ENCODE measurements at places on chromosomes 12 and 14.

GRCh38 chr12:111443086-111443485, 37.4 kb downstream of the SH2B3 start:
- DNase-seq = no peak

- DNase-seq = no peak
Observed at GRCh38 chr14:96445844-96446710, 54.1 kb downstream of the AK7 start.

DNA sequence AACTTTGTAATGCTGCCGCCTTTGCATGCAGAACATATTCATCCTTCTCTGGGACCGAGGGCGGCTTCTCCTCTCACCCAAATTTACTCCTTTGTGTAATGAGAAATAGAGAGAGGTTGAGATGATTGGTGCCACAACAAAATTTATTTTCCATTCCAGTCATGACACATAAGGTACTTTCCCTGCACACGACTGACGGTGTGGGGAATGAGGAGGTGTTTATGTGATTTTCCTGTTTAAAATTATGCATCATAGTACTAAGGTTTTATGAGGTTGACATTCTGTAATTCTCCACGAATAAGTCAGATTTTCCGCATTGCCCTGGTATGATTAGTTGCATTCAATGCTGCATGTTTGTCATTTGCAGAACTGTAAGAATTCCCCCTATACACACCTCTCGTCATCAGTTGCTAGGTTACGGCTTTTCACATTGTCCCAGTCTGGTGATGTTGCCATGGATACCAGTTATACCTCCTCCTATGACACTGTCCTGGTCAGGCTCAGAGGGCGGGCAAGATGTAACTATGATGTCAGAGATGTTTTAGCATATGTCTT, 23.1 kb downstream of the BICDL1 start:
- DNase-seq = no peak

- DNase-seq = no peak
Observed at GRCh38 chr14:93332397-93332852, 411 bp downstream of the BTBD7 start.

- no peak for DNase-seq
Observed at GRCh38 chr12:15613981-15614380, 175.2 kb downstream of the EPS8 start.

GRCh38 chr12:116545936-116546335, 13.2 kb upstream of the MAP1LC3B2 start:
- DNase-seq = no peak

DNA sequence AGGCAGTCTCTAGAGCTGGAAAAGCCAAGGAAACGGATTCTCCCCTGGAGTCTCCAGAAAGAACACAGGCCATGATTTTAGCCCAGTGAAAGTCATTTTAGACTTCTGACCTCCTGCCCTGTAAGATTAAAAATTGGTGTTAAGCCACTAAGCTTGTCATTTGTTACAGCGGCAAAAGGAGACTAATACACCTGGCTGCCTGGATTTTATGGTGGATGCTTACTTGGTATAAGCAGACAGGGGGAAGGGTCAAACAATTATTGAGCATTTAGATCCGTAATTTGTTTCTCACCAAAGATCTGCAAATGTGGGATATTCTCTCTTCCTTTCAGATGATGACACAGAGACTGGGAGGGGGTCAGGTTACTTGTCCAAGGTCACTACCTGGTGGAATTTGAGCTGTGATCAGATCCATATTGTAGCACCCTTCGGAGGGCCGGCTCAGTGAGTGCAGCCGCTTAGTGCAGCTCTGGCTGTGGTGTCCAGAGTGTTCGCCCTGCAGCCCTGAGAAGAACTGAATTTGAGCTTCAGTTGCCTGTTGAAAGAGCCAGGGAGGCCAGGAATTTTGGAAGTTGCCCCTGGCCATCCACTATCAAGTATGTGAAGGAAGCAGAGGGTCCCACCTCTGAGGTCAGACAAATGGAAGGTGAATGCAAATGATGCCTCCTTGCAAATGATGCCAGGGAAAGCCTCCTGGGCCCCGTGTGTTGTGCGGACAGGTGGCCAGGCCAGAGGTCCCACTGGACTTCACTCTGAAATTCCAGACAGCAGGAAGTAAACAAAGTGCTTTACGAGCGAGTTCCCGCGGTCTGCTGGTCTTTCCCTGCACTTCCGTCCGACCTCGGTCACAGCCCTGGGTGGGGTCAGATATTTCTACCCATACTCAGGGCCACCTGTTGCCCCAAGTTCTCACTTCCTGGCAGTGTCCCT, 15.1 kb downstream of the GLRX5 start:
- DNase-seq = no peak

DNA sequence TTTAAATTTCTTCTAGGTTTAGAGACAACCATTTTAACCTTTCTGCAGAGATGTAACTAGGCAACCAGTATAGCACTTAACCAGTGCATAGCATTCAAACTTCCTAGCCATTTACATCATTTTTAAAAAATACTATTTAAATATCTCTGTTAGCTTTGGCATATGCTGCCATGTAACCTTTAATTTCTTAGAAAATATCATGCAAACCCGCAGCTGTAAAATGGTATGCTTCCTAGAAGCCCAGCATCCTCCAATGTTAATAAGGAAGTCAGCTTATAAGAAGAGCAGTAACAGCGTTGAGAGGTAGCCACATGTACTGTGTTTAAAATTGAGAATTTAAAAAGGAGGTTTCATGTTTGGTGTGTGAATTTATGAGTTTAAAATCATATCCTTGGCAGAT, 22.8 kb downstream of the GNG2 start:
- no peak for DNase-seq

DNA sequence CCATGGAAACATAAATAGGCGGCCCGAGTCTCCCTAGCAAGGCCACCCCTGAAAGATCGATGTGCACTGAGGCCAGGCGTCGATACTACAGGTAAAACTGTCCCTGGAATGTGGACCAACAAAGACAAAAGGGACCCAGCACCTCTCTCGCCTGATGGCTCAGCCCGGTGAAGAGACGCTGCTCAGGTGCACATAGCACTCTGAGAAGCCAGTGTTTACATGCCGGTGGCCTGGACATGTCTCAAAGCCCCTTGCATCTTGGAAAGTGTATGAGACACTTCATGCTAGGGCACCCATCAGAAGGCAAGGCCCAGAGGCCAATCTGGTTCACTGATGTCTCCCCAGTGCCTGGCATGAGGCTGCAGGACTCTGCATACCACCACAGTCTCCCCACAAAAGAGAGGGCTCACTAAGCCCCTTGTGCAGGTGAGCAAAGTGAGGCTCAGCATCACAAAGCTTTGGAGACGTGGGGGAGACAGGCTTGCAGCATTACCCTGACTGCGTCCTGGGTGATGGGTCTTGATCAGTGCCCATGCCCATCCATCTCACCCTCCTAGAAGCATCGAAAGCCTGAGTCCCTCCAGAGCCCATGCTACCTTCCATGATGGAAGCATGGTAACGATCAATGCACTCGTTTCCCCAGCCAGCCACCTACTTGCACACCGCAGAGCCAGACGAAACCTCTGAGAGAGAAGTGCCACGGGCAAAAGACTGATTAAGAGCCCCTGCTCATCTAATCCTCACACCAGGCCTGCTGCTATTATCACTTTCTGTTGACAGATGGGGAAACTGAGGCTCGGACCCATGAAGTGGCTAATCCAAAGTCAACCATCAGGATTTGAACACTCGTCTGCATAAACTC, 16.1 kb downstream of the BCL11B start:
- DNase-seq = no peak

All from NCI-H2171 treated with DMSO at 0.1 percent for 48 hours (cell line).